ENCODE measurements at places on chromosomes 2 and 18.

DNA sequence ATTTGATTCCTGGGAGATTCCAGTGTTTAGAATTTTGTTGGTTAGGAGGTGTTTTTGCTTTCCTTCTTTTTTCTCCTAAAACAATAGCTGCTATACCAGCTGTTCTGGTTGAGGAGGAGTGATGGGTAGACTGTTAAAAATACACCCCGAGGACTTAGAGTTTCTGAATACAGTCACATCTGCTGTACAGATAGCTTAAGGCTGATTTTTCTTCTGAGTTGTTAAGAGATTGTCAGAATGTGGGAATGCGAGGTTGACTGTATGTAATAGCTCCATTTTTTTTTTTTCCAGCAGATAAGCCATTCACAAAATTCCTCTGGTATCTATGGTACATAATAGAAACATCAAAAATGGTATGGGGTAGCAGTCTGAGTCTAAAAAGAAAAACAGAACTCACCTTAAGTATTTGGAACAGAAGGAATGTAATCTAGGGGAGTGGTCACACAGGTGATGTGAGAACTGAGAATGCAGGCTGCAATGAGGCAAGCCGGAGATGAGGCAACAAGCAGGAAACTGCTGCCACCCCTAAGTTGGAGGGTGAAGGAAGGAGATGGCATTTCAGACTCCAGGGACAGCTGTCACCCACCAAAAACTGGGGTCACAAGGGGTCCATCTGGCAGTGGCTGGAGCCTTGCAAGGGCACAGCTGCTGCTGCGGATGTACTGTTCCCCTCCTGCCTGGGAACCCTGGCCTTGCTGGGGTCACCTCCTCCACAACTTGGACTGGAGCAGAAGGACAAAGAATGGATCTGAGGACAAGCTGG is 2.4 kb downstream of the DGKD start:
- no peak for DNase-seq

DNA sequence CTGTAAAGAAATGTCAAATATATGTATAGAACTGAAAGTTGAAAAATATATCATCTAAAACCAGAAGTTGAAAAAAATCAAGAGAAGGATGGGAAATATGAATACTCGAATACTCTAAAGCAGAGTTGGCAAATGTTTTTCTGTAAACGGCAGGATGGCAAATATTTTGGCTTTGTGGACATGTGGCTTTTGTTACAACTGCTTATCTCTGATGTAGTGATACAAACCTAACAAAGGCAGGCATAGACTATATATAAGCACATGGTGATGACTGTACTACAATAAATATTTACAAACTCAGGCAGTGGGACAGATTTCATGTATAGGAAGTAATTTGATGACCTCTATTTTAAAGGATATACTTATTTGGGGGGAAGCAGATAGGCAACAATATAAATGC is 224.6 kb upstream of the LRRTM4 start:
- no peak for DNase-seq

DNA sequence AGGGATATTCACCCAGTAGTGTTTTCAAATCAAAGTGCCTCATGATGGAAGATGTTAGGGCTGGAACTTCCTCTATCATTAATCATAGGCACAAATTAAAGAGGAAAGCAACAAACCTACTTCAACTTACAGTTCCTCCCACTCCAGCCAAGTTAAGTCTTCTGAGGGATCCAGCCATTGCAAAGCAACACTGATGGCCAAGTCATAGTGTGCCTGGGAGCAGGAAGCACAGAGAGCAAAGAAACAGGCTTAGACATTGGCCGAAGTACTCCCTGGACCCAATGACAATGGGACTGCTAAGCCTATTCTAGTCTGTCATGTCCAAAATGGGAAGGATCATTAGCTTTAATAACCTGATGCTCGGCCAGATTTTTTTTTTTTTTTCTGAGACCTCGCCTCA is 7.0 kb downstream of the C2orf80 start:
- peak; percentile 12 for DNase-seq

DNA sequence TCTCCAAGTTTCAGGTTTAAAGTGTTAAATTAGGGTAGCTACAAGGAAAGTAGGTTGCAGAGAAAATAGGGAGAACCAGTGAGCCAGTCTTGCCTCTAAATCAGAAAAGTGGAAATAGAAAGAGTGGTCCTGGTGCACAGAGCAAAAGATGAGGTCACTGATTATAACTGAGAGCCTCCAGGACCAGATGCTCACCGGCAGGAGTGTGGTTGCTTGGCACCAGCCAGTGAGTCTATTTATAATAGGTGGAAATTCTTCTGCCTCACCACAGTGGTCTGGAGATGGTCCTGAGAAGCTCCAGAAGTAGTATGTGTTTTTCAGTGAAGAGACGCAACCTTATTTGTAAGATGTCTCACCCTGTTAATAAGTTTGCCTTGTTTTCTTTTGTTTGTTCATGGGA is 373.9 kb upstream of the KCNJ3 start:
- no peak for DNase-seq

DNA sequence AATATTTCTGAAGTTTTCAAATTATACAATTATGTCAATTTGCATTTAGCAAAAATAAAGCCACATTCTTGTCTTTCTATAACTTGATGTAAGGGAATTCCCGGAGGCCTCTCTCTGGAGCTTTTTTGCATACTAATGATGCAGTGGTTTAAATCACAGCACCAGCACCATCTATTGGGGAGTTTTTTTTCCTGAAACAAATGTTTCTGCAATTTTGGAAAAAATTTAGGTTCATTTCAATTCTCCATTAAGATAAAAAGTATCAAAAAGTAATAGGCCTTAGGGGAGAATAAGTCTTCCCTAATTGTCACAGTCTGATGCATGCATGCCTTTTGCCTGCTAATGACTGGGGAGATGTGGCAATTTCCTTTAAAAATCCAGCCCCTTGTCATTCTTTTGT is 13.5 kb downstream of the CBLN2 start:
- DNase-seq: no peak

DNA sequence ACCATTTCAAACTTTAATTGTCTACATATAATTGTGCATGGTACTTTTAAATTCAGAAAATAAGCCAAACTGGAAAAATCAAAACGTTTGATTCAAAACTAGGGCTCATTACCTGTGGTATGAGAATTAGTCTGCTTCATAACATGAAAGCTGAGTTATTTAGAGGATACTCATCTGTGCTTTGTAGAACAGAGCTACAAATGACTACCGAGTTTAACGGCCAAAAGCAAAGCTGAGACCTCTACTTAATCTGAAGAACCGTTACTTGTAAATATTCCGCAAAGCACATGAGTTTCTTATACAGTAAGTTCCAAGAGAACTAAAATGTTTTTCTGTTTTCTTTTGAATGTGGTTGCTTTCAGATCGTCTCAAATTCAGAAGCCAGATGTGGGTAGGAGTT is 123.7 kb upstream of the SMAD7 start:
- no peak for DNase-seq

DNA sequence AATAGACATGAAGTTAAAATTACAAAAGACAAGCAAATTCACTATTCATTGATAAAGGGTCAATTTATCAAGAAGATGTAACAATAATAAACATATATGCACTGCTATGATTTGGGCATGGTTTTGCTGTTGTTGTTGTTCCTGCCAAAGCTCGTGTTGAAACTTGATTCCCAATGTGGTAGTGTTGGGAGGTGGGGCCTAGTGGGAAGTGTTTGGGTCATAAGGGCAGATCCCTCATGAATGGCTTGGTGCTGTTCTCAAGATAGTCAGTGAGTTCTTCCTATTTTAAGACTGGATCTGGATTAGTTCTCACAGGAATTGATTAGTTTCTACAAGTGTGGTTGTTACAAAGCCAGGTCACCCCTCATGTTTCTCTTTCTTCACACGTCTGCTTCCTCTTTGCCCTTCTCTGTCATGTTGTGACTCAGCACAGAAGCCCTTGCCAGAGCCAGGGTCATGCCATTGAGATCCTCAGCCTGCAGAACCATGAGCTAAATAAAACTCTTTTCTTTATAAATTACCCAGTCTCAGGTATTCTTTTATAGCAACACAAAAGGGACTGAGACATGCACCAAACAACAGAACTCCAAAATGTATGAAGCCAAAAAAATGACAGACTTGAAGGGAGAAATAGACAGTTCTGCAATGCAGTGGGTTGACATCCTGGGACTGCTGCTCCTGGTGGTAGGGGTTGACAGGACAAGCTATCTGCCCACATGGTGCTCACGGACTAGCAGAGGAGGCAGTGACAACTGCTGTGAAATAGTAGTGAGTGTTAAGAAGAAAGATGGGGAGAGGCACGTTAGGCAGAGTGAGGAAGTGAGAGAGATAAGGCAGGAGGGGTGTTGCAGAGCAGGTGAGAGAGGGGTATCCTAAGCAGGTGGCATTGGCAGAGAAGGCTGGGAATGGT is 18.6 kb upstream of the SKA1 start:
- DNase-seq: peak; percentile 95

- peak; percentile 5 for DNase-seq
These were observed 46.2 kb upstream of the NABP1 start for GRCh38 chr2:191631754-191632153.

GRCh38 chr2:235506997-235507615 is 13.3 kb downstream of the AGAP1 start:
- no peak for DNase-seq

DNA sequence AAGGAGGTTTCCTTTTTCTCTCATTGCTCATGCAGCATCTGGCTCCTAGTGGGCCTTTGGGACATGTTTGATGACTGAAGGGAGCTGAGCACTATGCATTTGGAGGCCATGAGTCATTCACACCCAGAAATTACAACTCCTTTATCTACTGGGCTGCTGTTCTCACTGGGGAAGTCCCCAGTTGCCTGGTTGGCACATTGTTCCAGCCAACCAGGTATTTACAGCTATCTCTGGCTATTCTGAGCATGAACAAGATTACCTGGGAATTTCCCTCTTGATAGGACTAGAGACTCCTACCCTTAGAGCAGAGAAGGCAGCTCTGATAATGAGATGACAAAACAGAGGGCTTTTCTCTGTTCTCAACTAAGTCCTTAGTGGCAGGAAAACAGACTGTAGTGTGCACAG is 206.5 kb downstream of the SETBP1 start:
- DNase-seq: peak; percentile 37

DNA sequence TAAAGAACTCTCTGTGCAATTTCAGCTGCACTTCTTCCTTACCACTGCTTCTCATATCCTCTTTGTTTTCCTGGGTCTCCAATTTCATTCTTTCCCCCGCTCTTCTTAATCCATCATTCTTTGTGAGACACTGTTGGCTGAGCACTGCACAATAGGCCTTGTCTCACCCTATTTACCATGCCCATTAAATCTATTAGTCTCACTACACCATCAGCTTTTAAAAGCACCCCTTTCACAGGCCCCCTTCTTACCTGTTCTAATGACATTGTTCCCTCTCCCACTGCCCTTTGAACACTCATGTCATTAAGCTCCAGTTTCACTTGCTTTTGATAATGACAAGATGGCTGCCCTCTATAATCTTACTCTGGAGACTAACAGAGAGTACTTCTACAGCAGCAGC is 404.1 kb upstream of the ACVR2A start:
- DNase-seq: no peak

- no peak for DNase-seq
These were observed 58.4 kb upstream of the GREB1L start for GRCh38 chr18:21183670-21184069.

- no peak for DNase-seq
These were observed 16.0 kb upstream of the NTSR2 start for GRCh38 chr2:11685906-11686470.

GRCh38 chr2:141590620-141591019 is 540.2 kb downstream of the LRP1B start:
- DNase-seq: no peak

DNA sequence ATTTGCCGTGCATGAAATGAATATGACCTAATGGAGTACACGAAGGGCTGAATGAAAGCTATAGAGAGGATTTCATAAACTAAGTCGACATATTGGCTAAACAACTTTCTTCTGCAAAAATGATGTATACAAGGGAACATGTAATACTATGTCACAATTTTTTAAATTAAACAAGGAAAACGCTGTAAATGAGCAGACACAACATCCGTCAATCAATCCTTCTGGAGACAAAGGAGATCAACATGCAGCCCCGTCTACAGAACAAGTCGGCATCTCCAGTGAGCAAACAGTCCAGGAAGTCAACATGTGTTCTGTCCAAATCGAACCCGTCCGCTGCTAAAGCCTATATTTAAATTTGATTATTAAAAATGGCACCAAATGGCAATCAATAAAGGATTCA is 180.8 kb downstream of the TCF4 start:
- no peak for DNase-seq

DNA sequence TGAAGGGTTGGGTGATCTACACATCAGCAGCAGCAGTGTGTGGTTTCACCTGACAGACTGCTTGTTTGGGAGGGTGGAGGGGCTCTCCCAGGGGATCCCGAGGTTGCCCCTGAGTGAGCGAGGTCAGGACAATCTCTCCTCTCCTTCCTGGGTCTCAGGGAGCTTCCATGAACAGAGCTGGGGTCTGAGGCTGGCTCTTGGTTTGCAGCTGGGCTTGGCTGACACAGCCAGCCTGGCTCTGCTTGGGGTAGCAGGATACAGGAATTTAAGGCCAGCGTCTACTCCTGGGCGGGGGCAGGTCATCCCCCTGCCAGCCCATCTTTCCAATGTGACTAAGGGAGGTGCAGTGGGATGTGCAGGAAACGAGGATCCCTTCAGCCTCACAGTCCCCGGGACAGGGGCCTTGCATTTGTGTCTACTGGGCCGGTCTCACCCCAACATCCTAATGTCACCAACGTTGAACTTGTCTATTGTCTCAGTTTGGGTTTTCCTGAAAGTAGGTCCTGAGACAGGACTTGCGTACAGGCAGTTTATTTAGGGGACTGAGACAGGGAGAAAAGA is 262.6 kb upstream of the HDAC4 start:
- no peak for DNase-seq

- no peak for DNase-seq
These were observed 91.0 kb downstream of the EPB41L5 start for GRCh38 chr2:120103723-120104467.

GRCh38 chr2:44148999-44149398 is 19.7 kb upstream of the PPM1B start:
- peak; percentile 10 for DNase-seq

DNA sequence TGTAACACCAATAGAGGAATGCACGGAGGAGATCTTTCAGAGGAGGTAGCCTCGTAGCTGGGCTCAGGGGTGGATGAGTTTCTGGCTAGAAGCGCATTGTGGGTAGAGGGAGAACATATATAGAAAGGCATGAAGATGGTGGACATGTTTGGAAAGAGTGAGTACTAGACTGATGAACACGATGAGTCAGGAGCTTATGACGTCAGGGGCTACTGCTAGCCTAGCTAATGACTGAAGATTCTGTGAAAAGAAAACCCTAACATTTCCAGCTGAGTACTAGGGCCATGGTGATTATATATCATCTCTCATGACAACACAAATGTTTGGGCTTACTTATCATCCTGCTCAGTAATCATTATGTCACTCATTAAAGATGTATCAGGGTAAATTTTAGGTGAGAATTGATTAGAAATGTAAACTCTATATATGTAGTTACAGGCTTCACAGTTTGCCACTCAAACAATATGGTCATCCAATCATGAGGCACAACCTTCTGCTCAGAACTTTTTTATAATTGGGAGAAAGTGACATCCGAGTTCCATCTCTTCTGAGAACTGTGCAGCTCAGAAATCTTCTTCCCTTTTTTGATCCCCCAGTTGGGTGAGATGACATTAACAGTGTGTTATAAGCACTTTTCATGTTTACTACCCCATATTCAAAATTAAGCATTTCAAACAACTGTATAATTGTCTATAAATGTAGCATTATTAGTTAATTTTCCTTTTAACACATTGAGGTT is 22.2 kb upstream of the IL1RN start:
- DNase-seq: peak; percentile 37
